ENCODE measurements at places on chromosomes 16 and 17.

- DNase-seq: no peak
These were observed 21.4 kb upstream of the NOL11 start for GRCh38 chr17:67696347-67696746.

GRCh38 chr17:73768691-73769090 is 124.4 kb upstream of the SDK2 start:
- DNase-seq: no peak

DNA sequence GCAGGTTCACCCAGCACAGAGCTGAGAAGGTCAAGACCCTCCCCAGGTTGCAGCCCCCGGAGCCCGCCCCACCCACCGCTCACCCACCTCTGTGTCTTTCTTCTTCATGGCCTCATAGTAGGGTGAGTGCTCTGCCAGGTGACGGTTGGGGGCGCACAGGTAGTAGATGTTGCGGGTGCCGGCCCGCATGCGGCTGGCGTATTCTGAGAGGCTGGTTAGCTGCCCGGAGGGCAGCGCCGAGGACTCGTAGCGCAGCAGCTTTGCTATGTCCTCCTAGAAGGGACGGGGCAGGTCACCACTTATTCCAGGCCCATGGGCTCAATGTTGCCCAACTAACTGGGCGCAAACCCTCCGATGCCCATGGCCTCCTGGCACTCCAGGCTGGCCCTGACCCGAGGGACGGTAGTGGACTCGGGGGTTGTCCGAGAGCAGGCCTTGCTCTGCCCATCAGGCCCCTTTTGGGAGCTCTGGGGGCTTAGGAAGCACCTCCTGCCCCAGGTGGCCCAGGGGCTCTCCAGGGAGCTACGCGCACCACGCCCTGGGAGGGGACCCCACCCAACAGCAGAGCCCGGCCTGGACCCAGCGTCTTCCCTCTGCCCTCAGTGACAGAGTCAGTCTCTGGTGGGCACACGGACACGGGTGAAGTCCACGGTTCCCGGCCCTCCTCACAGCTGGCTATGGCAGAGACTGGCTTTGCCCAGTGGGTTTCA is 9.9 kb downstream of the DNASE1 start:
- DNase-seq: no peak

GRCh38 chr16:72050769-72051464 is 3.4 kb upstream of the HP start:
- no peak for DNase-seq

GRCh38 chr17:76732734-76733617 is 4.2 kb downstream of the SRSF2 start:
- DNase-seq: no peak

- no peak for DNase-seq
These were observed 50.8 kb downstream of the BMERB1 start for GRCh38 chr16:15485175-15485574.

GRCh38 chr17:49910094-49910857 is 58.7 kb upstream of the DLX4 start:
- DNase-seq: no peak

GRCh38 chr17:27649929-27650328 is 18.9 kb downstream of the LGALS9 start:
- DNase-seq: no peak

- no peak for DNase-seq
These were observed 384.5 kb upstream of the SALL1 start for GRCh38 chr16:51535591-51535990.

GRCh38 chr17:40499551-40500189 is 1.8 kb downstream of the TNS4 start:
- DNase-seq: no peak

DNA sequence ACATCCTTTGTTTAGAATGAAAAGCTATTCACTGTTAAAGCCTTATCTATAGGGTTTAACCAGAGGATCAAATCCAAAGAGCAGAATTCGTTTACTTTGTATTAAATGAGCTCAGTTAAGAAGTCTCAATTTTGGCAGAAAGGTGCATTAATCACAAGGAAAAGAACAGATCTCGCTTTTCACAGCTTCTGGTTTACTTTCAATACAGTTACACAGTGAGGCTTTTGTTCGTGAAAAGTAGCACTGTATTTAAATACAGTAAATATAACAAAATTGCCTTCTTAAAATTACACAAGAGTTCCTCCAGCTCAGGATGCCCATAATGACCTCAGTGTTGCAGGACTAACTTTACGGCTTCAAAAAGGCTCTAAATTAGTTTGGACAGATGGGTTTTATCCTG is 669.1 kb upstream of the SALL1 start:
- DNase-seq: no peak

DNA sequence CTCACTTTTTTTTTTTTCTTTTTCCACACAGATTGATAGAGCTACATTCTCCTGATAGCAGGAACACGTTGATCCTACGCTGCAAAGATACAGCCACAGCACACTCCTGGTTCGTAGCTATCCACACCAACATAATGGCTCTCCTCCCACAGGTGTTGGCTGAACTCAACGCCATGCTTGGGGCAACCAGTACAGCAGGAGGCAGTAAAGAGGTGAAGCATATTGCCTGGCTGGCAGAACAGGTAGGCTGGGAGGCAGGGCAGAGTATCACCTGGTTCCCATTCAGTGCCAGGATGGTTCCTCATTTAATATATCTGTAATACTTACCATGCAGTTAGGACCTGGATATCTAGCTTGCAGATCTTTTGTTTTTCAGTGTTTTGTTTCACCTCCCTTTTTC is 51.1 kb upstream of the VPS4A start:
- no peak for DNase-seq

GRCh38 chr17:79459003-79459655 is 151.7 kb downstream of the RBFOX3 start:
- no peak for DNase-seq

DNA sequence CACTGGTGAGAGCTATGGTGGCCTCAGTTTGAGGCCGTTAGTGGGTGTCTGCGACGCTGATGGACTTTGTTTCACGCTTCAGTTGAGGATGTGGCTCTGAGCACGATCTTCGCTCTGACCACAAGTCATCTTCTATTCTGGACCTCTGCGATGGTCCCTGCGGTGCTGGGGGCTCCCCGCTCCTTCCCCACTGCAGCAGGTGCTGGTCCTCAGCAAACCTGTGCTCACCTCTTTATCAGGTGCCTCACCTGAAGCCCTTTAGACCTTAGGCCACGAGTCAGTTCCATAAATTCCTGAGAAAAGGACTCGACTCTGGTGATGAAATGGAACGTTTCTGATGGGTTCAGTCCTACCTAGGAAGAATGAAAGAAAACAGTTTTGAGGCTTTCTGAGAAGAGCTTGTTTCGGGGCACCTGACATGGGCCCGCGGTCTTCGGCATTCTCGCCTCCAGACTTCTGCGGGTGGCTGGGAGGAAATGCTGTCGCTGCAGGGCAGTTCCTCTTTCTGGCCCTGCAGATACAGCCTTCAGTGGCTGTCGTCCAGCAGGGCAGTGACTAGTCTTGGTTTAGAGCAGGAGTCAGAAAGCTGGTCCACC is 4.7 kb downstream of the KCTD5 start:
- peak; percentile 66 for DNase-seq

DNA sequence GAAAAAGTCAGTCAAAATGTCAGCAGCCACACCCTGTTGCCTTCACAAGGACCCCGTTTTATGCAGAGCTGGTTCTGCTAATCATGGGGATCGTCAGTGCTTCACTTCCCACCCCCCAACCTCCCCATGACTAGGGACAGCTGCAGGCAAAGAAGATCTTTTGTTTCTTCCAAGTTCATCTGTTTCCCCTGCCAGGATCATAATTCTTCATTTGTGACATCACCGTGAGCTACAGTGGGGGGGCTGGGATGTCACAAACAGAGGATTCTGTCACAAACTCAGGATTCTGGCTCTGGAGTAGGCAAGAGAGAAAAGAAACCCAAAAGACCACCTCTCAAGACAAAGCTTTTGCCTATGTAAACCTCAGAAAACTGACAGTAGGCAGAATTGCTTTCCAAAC is 24.7 kb downstream of the DNAJC7 start:
- DNase-seq: no peak

DNA sequence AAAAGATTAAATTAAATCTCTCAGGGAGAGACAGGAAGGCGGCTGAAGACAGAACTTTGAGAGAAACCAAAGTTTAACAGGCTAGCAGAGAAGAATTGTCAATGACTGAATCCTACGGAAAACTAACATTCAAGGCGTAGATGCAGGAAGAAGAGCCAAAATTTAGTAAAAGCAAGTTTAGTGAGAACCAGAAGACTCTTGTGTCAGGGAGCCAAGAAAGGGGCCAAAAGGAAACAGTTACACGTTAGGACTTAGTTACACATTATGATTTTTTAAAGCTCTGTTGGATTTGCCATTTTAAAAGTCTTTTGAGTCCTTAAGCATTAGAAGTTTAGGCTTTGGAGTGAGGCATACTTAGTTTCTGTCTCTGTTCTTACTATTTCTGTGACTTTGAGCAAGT is 164.6 kb downstream of the CHD9 start:
- DNase-seq: no peak

DNA sequence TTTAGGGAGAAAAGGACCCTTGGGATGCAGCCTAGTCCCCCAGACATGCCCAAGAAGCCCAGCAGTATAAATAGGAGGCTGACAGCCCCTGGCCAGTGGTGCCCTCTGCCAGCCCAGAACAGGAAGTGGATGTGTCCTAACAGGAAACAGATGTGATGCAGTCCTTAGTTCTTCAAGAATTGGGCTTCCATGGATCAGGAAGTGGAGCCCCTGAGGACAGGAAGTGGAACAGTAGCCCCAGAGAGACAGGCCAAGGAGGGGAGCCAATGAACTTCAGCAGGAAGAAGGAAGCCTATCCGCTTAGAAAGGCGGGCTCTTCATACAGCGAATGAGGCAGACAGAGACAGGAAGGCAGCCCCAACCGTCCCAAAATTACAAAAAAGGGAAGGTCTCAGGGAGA is 7.2 kb downstream of the CTF1 start:
- no peak for DNase-seq

All from GM12864 (cell line).